ENCODE measurements at places on chromosomes 6 and 20. TPM values are rescaled to one million over a fixed set of nuclear protein-coding genes. Genes with fewer than 3 reads are reported as not detected.

Gene PROKR2
- not detected for polyA plus RNA-seq

Gene UNC5CL
- 1.3 TPM for polyA plus RNA-seq

Gene DPPA5
- polyA plus RNA-seq = not detected

Gene TNXB
- 65.0 TPM for polyA plus RNA-seq

Gene KCNK5
- 2.5 TPM for polyA plus RNA-seq

Gene BTN1A1
- polyA plus RNA-seq = not detected

Gene SMIM8
- 2.3 TPM for polyA plus RNA-seq

Gene PGK2
- polyA plus RNA-seq = not detected

Gene SPATS1
- polyA plus RNA-seq = not detected

Gene TUBB1
- polyA plus RNA-seq = 0.10 TPM

Gene PRDM13
- polyA plus RNA-seq = not detected

Gene SLC17A5
- 7.6 TPM for polyA plus RNA-seq

Gene ACOT13
- polyA plus RNA-seq = 7.1 TPM

Gene C20orf141
- 1.4 TPM for polyA plus RNA-seq

Gene OR2B6
- not detected for polyA plus RNA-seq

Gene MCCD1
- polyA plus RNA-seq = not detected

Gene AURKA
- 1.3 TPM for polyA plus RNA-seq

Gene RBPJL
- polyA plus RNA-seq = 233 TPM

Gene SLC26A8
- not detected for polyA plus RNA-seq

Gene DOP1A
- polyA plus RNA-seq = 4.3 TPM

Gene TINAG
- polyA plus RNA-seq = not detected

Gene VPS16
- 25.1 TPM for polyA plus RNA-seq

Gene SGK1
- polyA plus RNA-seq = 181 TPM

Gene HEY2
- 1.6 TPM for polyA plus RNA-seq

Gene CDH4
- polyA plus RNA-seq = 0.11 TPM

Gene NRSN1
- not detected for polyA plus RNA-seq

Gene SIGLEC1
- 8.8 TPM for polyA plus RNA-seq

Gene MUC21
- 1.1 TPM for polyA plus RNA-seq

Gene SPINT4
- not detected for polyA plus RNA-seq

Gene CALHM5
- 1.5 TPM for polyA plus RNA-seq

Gene OR2H1
- polyA plus RNA-seq = not detected

Gene KIAA1755
- 0.47 TPM for polyA plus RNA-seq

Gene DEFB115
- polyA plus RNA-seq = not detected

Gene AFG1L
- polyA plus RNA-seq = 1.0 TPM

Gene HLA-DOB
- polyA plus RNA-seq = 0.62 TPM

Gene NKAIN2
- not detected for polyA plus RNA-seq

Gene ENPP5
- polyA plus RNA-seq = 4.1 TPM

Gene TRAPPC3L
- 0.45 TPM for polyA plus RNA-seq

Gene DUSP15
- polyA plus RNA-seq = 1.5 TPM

Gene SEL1L2
- polyA plus RNA-seq = 0.89 TPM

Gene TRIM38
- 1.5 TPM for polyA plus RNA-seq

Gene CD24
- polyA plus RNA-seq = 5.5 TPM

Gene KIF6
- 0.10 TPM for polyA plus RNA-seq

Gene TMEM200A
- 0.74 TPM for polyA plus RNA-seq

Gene PLCB4
- polyA plus RNA-seq = 5.7 TPM

Gene EPPIN
- polyA plus RNA-seq = not detected

Gene FKBP1C
- polyA plus RNA-seq = 2.8 TPM

Gene WFDC5
- polyA plus RNA-seq = not detected

Gene CRISP2
- polyA plus RNA-seq = not detected

Gene GINS1
- 0.23 TPM for polyA plus RNA-seq

Gene DLL1
- polyA plus RNA-seq = 13.4 TPM

Gene MRPS18B
- 77.1 TPM for polyA plus RNA-seq

Gene NKAPL
- 3.0 TPM for polyA plus RNA-seq

Gene TMEM30A
- polyA plus RNA-seq = 24.9 TPM

Gene BPIFB4
- not detected for polyA plus RNA-seq

Gene MBOAT1
- 2.6 TPM for polyA plus RNA-seq

Gene HLA-DQB2
- polyA plus RNA-seq = not detected

Gene PI16
- 0.56 TPM for polyA plus RNA-seq

Gene PTCRA
- not detected for polyA plus RNA-seq

Gene TOMM6
- polyA plus RNA-seq = 160 TPM

Measured in adipose tissue (tissue), 3 donors.